ENCODE measurements at places on chromosomes 16 and 17. TPM values are rescaled to one million over a fixed set of nuclear protein-coding genes. Genes with fewer than 3 reads are reported as not detected.

The NCBP3 gene
- 26.3 TPM for total RNA-seq

The AOC2 gene
- 0.43 TPM for total RNA-seq

The KRTAP9-9 gene
- not detected for total RNA-seq

The NOTUM gene
- under 0.01 TPM for total RNA-seq

The TAC4 gene
- not detected for total RNA-seq

The DYNLRB2 gene
- total RNA-seq: 0.86 TPM

The P2RX5 gene
- total RNA-seq: 0.32 TPM

The SPATA22 gene
- total RNA-seq: 3.5 TPM

All from fibroblast of villous mesenchyme (primary cell).